Adipocyte (in vitro differentiated cells): ENCODE measurements at places on chromosomes 11 and 22.

- no peak for DNase-seq
Measured at GRCh38 chr11:109526931-109527330, 104.9 kb downstream of the C11orf87 start.

DNA sequence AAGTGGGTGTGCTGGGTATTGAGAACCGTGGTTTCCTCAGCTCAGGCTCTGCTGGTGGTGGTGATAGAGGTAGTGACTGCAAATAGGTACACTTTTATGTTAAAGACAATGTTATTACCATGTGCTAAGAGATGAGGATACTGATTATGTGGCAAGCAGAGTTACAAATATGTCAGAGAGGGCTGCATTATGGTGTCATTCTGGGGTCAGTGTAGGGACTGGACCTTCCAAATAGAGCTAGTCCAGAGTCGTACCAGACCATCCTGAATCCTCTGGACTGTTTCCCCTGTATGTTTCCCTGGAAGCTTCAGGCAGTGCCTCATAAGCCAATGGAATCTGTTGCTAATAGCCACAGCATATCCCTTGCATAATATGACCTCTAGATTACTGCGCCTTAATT is at the start of gene DNAJB7:
TSS of gene DNAJB7 (minus strand) at position 101 of the 400 bp plus-strand sequence. CDS start 119 bp downstream, outside the sequence.
- no peak for DNase-seq

- no peak for DNase-seq
Measured at GRCh38 chr11:23278121-23278520, 417.8 kb upstream of the CCDC179 start.

- peak; percentile 43 for DNase-seq
Measured at GRCh38 chr11:113675003-113675561, 31.0 kb downstream of the TMPRSS5 start.

- DNase-seq = no peak
Measured at GRCh38 chr11:127369356-127369755, 368.8 kb upstream of the KIRREL3 start.

- peak; percentile 39 for DNase-seq
Measured at GRCh38 chr11:128135451-128135850, 451.9 kb downstream of the ETS1 start.

DNA sequence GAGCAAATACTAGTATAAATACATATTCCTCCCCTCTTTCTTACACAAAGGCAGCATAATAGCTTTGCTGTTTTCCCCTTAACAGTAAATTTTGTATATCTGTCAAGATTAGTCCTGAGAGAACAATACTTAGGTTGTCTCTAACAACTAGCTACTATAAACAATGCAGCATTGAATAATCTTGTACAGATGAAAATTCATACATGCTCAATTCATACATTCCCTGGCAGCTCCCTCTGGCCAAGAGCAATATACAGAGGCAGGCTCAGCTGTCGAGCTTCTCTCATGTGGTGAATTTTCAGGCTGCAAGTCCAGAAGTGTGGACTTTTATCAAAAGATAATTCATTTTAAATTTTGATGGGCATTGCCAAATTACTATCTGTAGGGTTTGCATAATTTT is 81.2 kb upstream of the PTH start:
- no peak for DNase-seq

- DNase-seq = no peak
Measured at GRCh38 chr11:134393638-134394037, 18.4 kb downstream of the B3GAT1 start.

DNA sequence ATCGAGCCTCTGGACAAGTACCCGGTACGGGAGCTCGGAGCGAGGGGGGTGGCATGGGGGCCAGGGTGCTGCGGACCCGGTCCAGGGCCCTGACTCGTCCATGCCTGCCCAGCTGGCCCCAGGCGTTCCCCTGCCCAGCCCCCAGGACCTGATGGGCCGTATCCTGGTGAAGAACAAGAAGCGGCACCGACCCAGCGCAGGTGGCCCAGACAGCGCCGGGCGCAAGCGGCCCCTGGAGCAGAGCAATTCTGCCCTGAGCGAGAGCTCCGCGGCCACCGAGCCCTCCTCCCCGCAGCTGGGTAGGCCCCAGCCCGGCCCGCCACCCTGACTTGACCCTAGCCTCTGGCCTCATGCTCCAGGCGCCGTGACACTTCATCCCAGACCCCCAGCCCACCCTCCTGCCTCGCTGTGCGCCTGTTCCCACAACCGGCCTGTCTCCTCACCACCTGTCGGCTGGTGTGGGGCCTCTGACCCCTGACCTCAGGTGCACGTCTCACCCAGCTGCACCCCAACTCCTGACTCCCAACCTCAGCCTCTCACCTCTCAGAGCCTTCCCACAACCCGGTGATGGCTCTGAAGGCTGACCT is 7.7 kb downstream of the PLCB3 start:
- DNase-seq = no peak

DNA sequence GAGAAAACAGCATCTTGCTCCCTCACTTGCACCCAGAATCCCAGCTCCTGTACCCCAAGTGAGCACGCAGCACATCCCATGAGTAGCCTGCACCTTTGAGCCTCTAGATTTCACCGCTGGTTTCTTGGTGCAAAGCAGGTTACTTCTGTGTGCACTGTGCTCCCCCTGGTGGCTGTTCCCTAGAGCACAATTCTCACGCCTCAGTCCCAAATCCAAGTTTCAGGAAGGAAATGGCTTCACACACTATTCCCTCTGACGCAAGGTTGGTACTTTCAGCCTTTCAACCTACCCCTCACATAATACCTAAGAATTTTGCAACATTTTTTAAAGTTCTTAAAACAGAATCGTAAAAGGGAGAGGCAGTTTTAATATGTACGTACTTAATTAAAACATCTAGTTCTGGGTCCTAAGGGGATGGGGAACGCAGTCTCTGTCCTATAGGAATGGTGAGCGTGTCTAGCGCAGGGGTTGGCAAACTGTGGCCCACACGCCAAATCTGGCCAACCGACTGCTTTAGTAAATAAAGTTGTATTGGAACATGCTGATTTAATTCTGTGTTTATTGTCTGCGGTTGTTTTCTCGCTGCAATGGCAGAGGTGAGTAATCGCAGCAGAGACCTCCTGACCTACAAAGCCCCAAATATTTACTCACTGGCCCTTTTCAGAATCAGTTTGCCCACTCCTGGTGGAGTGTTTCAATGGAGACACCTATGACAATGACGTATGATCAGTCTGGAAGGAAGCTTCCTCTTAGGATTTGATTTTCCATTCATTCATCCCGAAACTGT is 27.5 kb downstream of the DHCR7 start:
- peak; percentile 47 for DNase-seq

- peak; percentile 23 for DNase-seq
Measured at GRCh38 chr22:36221799-36222751, 17.3 kb downstream of the APOL2 start.

DNA sequence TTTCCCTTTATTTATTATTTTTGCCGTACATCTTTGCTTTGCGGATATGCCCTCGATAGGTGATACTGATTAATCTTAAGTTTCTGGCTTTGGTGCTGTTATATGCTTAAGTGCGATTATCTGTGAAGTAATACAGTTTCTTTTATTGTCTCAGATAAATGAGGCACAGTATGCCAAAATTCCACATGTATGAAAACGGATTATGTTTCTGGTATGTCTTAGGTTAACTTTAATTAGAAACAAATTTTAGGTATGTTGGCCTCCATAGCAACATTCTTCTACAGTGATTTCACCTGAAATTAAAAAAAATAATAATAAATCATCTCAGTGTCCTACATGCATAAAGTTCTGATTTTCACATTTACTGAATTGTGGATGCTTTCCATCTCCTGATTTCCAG is 119.2 kb downstream of the ARHGAP42 start:
- DNase-seq = no peak

DNA sequence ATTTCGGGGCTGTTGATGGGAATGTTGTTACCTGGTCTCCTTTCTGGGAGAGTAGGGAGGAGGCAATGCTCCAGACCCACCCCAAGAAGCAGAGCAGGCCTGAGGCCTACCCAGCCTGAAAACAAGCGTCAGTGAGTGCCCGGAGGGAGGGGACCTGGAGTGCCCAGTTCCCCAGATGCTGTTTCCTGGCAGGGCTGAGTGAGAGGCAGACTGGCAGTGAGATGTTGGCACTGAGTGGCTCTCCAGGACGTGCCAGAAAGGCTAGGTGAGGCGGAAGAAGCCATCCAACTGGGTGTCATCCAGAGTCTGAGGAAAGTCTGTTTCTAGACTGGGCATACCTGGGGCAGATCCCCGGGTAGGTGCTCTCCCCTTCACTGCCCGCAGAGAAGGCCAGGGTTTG is 1.3 kb downstream of the POU2F3 start:
- DNase-seq = no peak

DNA sequence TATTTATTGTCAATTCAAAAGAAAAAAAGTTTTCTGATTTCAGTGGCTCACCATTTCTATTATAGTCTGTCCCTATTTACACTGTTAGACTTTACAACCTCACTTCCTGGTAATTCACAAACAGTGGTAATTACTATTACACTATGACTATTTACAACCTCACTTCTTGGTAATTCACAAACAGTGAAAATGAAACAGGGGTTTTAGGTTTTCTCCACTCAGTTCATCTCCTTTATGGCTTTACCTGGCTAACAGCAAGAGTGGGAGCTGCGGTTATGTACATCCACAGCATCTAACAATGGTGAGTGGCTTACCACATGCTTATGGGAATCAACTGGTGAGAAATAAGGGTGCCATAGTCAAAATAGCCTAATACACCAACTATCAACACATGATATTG is 166.4 kb downstream of the CASP12 start:
- DNase-seq = no peak

DNA sequence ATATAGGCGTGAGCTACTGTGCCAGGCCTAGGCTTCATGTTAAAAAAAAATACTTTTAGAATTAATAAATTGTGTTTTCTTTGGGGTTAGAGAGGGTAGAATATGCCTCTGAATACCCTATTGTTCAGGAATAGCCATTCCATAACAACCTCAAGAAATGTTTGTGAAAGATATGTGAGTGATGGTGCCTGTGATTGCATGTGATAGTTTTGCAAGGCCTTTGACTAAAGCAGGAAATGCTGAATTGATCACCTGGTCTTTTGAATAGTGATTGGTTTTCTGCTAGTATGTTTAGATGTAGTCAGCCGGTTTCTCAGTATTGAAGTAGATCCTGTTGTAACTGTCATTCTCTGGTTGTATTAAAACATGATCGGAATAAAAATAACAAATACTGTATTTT is 73.4 kb downstream of the UVRAG start:
- no peak for DNase-seq

- no peak for DNase-seq
Measured at GRCh38 chr11:34033399-34033798, 18.1 kb upstream of the CAPRIN1 start.

DNA sequence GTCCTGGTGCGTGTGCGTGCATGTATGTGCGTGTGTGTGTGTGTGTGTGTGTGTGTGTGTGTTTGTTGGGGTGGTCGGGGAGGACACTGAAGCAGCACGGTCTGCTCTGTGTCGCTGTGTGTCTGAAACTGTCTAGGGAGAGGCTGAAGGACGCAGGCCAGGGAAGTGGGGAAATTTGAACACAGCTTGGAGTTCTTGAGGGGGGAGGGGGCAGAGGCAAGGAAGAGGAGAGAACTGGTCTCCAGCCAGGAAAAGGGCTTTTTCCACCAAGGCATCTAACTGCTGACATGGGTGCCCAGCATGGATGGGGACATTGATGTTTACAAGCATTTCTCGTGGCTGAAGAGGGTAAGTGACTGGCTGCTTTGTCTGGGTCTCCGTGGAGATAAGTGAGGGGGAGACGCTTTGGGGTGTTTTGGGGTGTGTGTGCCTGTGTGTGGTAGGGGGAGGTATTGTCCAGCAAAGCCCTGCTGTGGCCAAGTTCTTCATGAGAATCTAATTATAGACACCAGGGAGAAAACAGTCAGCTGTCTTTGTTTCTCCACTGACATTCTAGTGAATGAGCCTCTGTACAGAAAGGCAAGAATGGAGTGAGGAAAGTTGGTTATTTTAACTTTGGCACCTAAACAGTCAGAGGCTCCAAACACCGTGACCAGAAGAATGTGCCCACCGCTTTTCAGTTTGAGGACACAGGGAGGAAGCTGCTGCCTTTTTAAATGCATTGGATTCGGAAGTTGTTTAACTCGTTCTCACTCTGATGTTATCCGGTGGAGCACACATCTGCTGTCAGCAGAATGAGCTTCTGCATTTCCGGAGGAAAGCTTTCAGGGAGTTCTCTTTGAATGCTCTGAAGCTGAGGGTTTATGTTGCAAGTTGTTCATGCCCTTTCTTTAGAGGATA is 63.7 kb downstream of the PPFIBP2 start:
- peak; percentile 74 for DNase-seq

DNA sequence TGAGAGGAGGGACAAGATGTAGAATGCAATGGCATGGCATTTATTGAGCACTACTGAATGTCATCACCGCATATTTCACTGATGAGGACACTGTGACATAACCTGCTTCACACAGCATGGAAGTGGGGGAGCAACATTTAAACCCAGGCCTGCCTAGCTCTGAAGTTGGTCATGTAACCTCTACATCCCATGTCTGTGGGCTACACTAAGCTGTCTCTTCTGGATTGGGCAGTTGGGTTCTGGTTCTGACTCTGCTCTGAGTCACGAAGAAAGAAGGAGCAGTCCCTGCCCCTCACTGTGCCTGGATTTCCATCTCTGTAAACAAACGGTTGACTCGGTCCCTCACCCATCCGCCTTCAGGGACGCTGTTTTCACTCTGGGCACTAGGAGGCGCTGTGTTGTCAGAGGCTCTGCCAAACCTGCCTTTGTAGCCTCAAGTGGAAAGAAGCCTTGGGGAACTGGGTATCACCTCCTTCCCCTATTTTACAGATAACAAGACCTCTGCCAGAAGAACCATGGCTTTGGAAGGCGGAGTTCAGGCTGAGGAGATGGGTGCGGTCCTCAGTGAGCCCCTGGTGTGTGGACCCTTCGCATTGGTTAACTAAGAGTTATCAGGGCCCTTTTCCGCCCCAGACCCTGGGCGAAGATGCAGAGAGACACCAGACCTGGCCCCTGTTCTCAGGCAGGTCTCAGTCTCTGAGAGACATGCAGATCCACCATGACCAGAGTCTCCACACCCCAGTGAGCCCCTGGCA is 12.7 kb upstream of the ARHGEF17 start:
- DNase-seq = peak; percentile 87

DNA sequence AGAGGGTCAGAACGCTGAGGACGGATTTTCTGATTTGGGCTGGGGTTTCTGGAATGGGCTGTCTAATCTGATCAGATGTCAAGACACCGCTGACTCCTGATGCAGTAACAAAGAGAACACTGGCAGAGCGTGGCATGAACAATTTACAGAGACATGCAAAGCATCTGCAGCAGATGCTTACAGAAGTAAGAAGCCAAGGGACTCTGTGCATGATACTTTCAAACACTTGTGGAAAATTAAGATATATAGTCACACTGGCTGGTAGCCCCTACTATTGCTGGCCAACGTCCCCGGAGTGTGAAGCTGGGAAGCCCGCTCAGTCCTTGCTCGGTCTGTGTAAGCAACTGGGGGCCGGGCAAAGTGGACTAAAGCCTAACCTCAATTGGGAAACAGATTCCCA is 903.7 kb downstream of the BRD1 start:
- DNase-seq = no peak

GRCh38 chr11:128208329-128209137 is 378.8 kb downstream of the ETS1 start:
- peak; percentile 69 for DNase-seq
